WTC11 (cell line): ENCODE measurements at places on chromosomes 4 and X.

- DNase-seq, result no peak
Measured at GRCh38 chrX:9610771-9611392, 146.0 kb downstream of the TBL1X start.

- peak; percentile 10 for DNase-seq
Measured at GRCh38 chr4:44583393-44583792, 68.0 kb downstream of the YIPF7 start.

DNA sequence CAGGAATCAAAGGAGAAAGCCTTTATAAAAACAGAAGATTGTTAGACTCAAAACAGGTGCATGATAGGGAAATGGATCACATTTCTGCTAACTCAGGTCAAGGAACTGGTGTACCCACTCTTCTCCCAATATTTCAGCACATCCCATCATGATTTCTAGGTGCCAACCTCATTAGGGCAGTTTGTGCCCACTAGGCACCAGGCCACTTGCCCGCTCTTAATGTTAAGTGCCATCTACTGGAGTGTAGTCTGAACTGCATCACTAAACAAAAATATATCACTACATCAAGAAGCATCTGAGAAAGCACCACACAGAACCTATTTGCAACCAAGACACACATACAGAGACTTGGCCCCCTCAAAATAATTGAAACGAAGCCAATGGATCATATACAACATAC is 140.4 kb upstream of the GRID2 start:
- DNase-seq, result no peak

DNA sequence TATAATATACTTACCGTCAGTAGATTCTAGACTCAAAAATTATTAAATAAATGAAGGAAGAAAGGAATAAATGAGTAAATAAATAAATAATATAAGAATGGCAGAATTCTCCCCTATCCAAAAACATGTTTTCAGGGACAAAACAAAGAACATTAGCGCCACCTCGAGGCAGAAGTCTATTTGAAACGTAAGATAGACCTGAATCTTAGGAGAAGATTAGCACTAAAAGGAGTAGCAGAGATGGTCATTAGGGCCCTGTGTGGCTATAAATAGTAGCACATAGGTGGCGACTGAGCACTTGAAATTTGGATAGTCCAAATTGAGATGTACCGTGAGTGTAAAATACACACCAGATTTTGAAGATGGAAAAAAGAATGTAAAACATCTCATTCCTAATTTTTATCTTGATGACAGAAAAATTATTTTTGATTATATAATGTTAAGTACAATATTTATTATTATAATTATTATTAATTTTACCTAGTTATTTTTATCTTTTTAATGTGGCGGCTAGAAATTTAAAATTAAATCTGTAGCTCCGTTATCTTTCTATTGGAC is 24.3 kb upstream of the SRD5A3 start:
- DNase-seq, result peak; percentile 83

DNA sequence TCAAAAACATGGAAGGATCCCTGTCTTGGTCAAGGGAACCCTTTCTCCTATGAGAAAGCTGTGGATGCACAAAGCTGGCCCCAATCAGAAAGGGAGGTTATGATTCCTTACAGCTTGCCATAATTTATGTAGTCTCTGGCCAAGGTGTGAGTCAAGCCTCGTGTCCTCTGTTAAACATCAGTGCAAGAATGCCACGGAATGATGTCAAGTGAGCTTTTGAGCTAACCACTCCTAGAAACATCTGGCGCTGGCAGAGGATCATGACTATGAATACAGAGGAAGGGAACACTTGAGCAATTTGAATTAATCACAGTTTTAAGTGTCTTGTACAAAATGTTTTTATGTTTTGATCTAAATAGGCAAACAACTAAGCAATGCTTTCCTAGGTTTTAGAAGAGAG is 51.5 kb upstream of the RAP2C start:
- no peak for DNase-seq

GRCh38 chr4:78601013-78601412 is 49.4 kb downstream of the ANXA3 start:
- no peak for DNase-seq

DNA sequence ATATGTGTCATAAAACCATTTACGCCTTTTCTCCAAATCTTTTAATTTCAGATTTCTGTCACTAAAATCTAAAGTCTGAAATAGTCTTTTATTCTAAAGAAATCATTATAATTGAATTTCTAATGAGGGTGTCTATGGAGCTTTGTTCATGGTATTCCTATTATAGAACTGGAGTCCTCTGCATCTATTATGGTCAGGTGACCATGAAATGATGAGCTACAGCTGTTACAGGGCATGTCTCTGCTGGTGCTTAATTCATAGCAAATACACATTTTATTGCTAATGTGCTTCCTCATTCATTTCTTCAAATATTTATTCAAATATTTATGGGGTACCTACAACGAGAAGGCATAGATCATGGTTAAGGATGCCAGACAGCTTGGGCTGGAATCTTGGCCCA is 126.1 kb downstream of the NAA11 start:
- no peak for DNase-seq

DNA sequence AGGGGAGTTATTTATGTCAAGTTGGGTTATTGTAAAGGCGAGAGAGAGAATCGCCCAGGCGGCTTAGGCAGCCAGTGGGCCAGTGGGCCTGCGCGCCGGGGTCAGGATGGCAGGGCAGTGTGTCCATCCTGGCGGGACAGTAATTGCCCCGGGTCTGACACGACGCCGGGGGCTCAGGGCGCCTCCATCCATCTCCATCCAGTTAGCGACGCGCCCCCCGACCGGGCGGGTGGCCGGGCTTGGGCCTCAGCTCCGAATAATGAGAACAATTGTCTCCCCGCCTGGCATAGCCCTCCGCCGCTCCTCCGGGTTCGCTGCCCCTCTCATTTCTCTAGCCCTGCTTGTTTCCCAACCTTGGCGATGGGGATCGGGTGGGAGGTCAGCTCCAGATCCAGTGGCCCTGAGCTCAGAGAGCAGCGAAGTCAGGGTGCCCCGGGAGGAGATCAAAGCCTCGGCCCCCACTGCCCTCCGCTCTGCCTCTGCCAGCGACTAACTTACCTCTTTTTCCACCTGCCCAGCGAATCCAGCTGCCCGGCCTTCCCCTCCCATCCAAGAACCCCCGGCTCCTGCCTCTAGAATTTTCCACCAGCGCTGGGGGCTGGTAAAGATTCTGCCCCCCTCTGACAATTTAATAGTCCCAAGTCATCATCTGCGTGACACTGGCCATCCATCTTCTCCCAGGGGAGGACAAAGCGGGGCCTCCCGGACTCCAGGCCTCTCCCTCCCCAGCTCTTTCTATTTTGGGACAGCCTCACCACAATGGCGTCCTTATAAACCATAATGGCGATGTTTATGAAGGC is 56.9 kb upstream of the TMEM33 start:
- peak; percentile 33 for DNase-seq
